ENCODE measurements at places on chromosomes 1 and 21.

- DNase-seq: no peak
Measured at GRCh38 chr1:182621906-182622305, 17.7 kb upstream of the RGS16 start.

GRCh38 chr1:211577277-211577818 is 1.6 kb downstream of the SLC30A1 start:
- peak; percentile 18 for DNase-seq

DNA sequence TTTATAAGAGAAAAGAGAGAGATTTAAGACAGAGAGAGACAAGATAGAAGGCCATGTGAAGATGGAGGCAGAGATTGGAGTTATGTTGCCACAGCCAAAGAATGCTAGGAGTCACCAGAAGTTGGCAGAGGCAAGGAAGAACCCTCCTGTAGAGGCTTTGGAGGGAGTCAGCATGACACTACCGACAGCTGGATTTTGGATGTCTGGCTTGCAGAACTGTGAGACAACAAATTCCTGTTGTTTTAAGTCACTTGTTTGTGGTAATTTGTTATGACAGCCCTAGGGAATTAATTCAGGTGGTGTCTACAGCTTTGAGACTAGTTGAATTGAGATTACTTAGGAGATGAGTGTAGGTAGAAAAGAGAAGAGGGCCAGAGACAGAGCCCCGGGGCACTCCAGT is 158.5 kb downstream of the DNM3 start:
- no peak for DNase-seq

DNA sequence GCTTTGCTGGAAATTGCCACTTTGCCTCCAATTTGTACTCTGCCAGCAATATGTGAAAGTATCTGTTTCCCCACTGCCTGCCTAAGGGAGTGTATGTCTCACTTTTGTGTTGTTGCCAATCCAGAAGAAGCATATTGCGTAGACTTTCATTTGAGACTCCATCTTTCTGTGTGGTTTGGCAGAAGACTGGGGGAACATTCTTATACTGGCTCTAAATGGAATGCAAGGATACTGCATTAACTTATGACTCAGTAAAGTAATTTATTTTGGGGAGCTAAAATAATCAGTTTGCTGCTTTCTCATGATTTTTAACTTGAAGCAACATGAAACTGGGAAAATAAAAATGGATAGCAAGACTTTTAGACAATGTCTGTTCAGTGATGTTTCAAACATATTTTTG is 107.7 kb upstream of the TMPRSS2 start:
- DNase-seq: no peak

Data from COLO829 (cell line).